ENCODE measurements at places on chromosomes 16 and 17. TPM values are rescaled to one million over a fixed set of nuclear protein-coding genes. Genes with fewer than 3 reads are reported as not detected.
A peak's percentile ranks its signal among the peaks of the same experiment; 100 is the strongest.

DNA sequence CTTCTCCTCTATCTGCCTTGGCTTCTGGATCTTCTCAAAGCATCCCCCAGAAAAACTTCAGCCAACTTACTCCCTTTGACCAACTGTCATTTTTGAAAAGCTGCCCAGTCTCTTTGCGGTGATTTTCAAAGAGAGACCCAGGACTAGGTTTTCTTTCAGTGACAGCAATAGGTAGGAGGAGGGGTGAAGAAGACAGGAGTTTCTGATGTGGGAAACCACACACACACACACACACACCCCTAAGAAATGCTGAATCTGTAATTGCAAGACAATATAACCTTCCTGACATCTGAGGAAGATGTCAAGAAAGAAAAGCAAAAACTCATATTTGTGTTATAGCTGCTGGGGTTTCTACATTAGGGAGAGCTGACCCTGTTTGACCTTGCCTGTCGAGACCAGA, 5.2 kb downstream of the FAM20A start:
- DNase-seq: no peak

DNA sequence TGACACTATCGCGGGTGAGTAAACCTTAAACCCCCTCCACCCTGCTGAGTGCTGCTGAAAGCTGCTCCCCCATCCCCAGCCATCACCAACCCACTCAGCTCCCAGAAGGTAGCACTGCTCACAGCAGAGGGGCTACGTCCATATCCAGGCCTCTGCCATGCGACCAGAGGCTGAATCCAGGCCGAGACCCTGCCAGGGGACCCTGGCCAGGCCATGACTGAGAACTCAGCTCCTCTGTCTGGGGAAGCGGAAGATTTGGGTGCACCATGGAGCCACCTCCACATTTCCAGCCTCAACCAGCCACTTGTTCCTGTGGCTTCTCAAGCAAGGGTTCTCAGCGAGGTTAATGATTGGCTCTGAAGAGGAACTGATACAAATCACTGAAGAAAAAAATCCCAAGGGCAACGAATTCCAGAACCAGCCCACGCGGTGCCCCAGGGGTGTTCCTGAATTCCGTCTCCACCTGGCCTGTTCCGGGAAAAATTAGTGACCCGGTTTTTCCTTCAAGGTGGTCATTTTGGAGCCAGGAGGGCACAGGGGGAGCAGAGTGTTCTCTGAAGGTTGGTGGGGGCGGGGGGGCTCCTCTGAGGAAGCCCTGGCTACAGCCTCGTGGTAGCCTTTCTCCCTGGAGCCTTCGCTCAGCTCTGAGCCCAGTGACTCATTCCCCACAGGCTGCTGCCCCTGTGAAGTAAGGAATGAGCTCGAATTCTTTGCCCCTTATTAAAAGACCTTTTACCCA, 9.3 kb upstream of the SLC16A5 start:
- DNase-seq: peak; percentile 72

DNA sequence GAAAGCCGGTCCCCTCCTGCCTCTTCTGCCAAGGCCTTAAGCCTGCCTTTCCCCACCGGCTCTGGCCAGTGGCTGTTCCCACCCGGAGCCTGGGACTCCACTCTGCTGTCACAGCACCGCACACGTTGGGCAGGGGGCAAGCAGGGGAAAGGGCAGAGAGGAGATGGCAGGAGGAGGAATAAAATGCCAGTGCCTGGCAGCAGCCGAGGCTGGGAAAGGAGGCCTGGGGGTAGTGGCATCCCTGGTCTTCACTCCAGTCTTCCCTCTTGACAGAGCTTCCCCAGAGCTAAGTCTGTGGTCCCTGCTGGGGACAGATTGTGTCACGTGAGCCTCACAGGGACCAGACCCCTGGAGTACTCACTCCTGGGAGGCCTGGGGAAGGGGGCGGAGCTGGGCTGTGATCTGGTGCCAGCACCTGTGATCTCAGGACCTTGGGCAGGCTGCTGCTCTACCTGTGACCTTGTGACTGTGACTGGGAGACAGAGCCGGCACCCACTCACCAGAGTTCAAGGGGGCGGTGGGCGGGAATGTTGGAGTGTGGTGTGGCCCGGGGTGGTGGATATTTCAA, 97.2 kb upstream of the GSE1 start:
- DNase-seq: no peak

GRCh38 chr16:88777471-88778270, 7.3 kb downstream of the PIEZO1 start:
- DNase-seq: no peak

Gene CNOT1
- total RNA-seq: 153 TPM

Gene MPHOSPH6
- 30.8 TPM for total RNA-seq

Gene SLC47A2
- total RNA-seq: not detected

Gene FBXL16
- total RNA-seq: 2.0 TPM

DNA sequence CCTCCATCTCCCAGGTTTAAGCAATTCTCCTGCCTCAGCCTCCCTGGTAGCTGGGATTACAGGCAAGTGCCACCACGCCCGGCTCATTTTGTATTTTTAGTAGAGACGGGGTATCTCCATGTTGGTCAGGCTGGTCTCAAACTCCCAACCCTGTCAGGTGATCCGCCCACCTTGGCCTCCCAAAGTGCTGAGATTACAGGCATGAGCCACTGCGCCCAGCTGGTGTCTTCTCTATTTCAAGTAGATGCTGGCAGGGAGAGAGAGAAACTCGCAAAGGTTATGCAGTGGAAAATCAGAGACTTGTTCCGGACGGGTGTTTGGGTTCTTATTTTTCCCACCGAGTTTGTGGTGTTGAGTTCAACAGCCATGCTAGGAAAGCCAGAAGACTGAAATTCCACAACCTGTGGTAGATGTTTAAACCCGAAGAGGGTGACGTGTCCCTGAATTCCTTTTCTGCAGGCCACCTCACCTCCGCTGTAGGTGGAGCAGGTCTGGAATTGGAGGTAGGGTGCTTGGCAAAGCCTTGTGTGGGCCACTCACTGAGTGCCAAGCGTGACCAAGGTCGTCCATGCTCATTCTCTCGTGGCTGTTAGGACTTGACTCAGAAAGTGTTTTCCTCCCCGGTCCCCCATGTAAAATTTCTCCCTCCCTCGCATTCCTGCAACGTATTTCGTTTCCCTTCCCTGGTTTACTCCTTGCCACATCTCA, 7.3 kb upstream of the ZDHHC7 start:
- no peak for DNase-seq

DNA sequence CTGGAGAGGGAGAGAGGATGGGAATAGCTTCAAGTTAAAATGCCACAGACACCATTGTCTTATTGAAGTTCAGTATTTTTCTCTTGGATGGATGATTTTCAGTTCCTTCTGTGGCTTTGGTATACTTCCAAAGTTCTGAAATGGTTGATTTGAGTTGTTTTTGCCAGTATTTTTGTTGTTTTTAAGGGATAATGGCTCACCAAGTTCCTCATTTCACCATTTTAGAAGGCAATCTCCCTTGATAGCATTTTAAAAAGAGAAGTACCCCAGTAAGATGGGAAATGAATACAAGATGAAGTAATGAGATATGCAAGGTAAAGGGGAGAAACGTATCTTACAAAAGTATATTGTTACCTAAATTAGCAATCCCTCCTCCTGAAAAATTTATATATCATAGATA, 18.5 kb upstream of the SPDYE4 start:
- DNase-seq: no peak

DNA sequence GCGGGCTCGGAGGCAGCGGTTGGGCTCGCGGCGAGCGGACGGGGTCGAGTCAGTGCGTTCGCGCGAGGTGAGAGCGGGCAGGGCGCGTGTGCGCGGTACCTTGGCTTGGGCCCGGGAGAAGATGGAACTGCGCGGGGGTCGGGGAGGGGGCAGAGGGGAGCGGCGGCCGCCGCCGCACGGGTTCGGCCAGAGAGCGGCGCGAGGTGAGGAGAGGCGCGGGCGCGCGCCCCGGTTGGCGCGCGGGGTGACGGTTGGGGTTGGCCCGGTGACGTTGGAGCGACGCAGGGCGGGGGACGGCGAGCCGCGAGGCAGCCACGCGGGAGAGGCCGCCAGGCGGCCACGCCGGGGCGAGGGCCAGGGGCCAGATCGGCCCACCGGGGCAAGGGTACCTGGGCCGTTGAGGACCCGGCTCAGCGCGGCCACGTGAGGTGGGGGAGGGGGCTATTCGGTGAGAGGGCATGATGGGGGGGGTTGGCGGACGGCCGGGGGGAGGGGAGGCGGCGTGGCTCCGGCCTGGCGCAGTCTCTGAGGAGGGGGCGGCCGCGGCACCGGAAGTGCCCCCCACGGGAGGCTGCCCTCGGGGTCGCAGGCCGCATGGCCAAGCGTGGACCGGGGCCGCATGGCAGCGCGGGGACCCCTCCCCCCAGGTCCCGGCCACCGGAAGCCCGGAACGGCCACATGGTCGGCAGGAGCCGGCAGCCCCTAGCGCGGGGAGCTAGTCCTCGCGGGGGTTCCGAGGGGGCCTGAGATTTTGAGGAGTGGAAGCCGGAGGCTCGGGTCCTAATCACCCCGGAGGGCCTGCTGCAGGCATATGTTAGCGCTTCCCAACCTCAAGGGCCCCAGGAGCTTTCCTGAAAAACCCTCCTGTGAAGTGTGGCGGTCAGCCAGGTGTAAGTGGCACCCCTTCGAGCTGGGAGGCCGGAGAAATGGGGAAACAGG, 527 bp downstream of the EIF5A start:
- peak; percentile 23 for DNase-seq

DNA sequence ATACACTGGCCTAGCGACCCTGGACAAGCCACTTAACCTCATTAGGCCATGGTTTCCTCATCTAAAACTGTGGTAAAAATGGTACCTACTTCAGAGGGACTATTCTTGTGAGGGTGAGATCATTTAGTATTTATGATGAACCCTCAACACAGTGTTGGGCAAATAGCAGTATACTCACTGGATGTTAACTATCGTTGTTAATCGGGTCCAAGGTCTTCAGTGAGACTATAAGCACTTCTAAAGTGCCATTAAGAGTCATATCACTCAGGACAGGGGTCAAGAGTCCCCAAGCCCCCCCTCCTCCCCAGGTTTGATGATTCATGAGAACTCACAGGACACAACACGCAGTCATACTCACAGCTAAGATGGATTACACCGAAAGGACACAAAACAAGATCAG, 11.0 kb downstream of the TK2 start:
- no peak for DNase-seq

DNA sequence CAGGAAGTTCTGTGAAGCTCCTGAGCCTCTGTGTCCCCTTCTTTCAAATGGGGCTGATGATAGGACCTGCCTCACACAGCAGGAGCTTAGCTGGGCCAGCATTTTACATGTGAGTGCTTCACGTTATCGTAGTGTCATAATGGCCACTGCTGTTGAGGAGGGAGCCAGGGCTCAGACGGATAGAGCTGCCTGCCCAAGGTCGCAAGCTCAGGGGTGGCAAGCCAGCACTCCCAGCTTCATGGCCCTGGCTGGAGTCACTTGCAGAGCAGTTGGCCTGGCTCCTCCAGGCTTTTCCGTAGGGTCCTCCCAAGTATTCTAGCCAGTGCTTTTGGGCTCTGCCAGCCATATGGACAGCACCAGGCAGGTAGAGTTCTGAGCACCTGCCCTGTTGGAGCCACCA, 115.1 kb downstream of the SOCS1 start:
- DNase-seq: no peak

Gene PRR29
- 0.08 TPM for total RNA-seq

DNA sequence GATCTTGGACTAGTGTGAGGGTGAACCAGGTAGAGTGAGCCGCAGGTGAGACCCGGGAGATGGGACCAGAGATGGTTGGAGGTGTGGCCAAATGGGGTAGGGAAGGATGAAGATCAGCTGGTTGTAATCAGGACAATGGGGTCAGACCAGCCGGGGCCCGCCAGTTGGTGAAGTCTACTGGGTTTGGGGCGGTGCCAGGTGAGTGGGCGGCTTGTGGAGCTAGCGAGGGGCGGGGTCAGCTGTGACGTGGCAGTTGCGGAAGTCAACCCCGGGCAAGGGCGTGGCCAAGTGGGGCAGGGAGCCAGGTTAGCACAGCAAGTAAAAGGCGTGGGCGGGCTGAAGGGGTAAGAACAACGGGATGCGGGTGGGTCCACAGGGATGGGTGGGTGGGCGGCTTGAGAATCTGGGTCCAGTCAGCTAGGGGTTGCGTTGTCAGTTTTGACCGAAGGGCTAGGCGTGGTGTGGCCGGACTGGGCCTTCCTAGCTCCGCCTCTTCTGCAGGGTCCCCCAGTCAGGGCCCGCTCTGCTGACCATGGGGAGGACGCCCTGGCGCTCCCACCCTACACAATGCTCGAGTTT, 25.5 kb upstream of the ALKBH5 start:
- DNase-seq: no peak

Gene TNRC6C
- total RNA-seq: 2.7 TPM

Data from HT1080 (cell line).